Endothelial cell of umbilical vein (primary cell): ENCODE measurements at places on chromosomes 7 and 10. TPM values are rescaled to one million over a fixed set of nuclear protein-coding genes. Genes with fewer than 3 reads are reported as not detected.

PLCE1 gene
- total RNA-seq, result 0.04 and 0.05 TPM in 2 replicates

HOXA1 gene
- total RNA-seq, result 1.5 and 2.4 TPM in 2 replicates

ITPRID1 gene
- not detected in 2 replicates for total RNA-seq

ZMIZ1 gene
- total RNA-seq, result 46.7 and 49.6 TPM in 2 replicates

ZRANB1 gene
- total RNA-seq, result 17.3 and 17.7 TPM in 2 replicates
